Sciatic nerve (tissue), 2 donors: ENCODE measurements at places on chromosomes 13 and 19. TPM values are rescaled to one million over a fixed set of nuclear protein-coding genes. Genes with fewer than 3 reads are reported as not detected.

GRCh38 chr13:93304868-93305613 is 78.4 kb downstream of the GPC6 start:
- no peak for DNase-seq

Gene SLC25A41
- 0.27 TPM for total RNA-seq

GRCh38 chr13:42847891-42848663 is 66.7 kb downstream of the FAM216B start:
- DNase-seq = no peak

GRCh38 chr13:50451609-50452008 is 391.9 kb downstream of the DLEU7 start:
- DNase-seq = no peak

DNA sequence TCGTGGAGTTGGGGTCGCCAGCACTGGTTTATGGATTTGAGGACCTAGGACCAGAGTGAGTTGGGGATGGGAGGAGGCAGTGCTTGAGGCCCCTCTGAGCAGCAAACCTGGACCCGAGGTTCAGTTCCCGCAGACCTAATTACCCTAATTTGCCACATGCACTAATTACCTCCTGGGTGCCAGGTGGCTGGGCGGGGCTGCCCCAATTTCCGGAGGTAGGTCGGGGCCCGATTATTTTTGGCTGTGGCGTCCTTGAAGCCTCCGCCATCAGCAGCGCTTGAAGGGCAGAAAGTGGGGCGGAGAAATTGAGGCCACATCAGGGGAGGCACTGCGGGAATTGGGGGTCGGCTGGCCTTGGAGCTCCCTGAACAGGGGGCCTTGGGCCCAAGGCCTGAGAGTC is 5.9 kb upstream of the HOMER3 start:
- no peak for DNase-seq
